Esophagus squamous epithelium (tissue), 5 donors: ENCODE measurements at places on chromosomes 16 and 17. TPM values are rescaled to one million over a fixed set of nuclear protein-coding genes. Genes with fewer than 3 reads are reported as not detected.

FBXW10 gene
- 0.09 TPM for total RNA-seq

CDH13 gene
- total RNA-seq, result 6.9 TPM

PRDM7 gene
- total RNA-seq, result not detected

RAB11FIP4 gene
- total RNA-seq, result 10.8 TPM

NECAB2 gene
- total RNA-seq, result not detected

KRT36 gene
- not detected for total RNA-seq

NTN1 gene
- total RNA-seq, result 33.6 TPM

SPATA32 gene
- not detected for total RNA-seq

ST6GALNAC1 gene
- total RNA-seq, result 63.3 TPM

CASKIN2 gene
- total RNA-seq, result 9.5 TPM

SNRNP25 gene
- 12.4 TPM for total RNA-seq

ZFPM1 gene
- 1.3 TPM for total RNA-seq

SRP68 gene
- total RNA-seq, result 78.0 TPM

NPIPB13 gene
- 2.4 TPM for total RNA-seq

RAPGEFL1 gene
- total RNA-seq, result 70.1 TPM

MEOX1 gene
- total RNA-seq, result 0.66 TPM

CCL13 gene
- total RNA-seq, result 0.57 TPM

APOBR gene
- 0.79 TPM for total RNA-seq

MYH2 gene
- not detected for total RNA-seq

IL32 gene
- 14.0 TPM for total RNA-seq

ZNF469 gene
- 0.44 TPM for total RNA-seq

KLHDC4 gene
- 19.9 TPM for total RNA-seq

MYL11 gene
- not detected for total RNA-seq

EVPLL gene
- 9.4 TPM for total RNA-seq

RBFOX1 gene
- not detected for total RNA-seq

OTOA gene
- not detected for total RNA-seq

SLFN12 gene
- total RNA-seq, result 4.0 TPM
